Foreskin fibroblast (primary cell): ENCODE measurements at places on chromosomes 13 and 19.
A peak's percentile ranks its signal among the peaks of the same experiment; 100 is the strongest.

DNA sequence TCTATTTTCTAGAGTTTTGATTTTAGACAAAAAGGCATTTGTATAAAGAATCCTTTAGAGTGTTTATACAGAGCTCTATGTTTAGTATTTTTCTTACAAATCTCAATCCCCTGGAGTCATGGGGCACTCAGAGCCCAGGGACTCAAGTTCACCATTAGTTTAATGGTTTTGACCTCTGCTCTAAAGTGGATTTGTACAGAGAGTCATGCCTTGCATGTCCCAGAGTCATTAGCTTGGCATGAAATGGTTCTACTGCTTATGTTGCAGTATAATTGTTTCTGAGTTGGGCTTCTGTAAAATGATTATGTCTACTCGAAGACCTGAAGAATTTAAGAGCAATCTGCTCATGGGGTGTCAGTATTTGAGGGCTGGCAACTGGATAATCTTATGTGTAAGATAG, 406.2 kb downstream of the DLEU7 start:
- DNase-seq, result peak; percentile 80

DNA sequence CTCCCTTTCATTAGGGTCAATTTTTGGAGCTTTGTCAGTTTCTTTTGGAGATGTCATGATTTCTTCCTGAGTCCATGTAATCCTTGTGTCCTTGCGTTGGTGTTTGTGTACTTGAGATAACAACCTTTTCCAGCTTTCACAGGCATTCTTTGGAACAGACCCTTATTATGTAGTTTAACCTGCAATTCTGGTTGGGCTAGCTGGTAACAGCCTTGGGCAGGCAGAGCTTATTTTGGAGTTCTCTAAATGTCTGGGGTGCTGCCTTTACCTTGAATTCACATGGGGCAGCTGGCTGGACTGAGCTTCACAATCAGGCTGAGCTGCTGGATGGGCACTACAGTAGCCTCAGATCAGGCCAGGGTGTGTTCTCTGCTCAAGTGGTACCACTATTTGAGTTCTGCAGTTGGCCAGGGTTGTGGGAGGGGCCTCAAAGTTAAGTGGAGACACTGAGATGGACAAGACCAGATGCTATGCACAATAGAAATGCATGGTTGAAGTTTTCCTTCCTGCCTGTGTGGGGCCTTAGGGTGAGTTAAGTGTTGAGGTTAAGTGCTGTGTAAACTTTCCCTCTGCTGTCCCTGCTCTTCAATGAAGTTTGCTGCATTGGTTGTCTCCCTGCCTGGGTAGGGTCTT, 277.3 kb downstream of the ATP8A2 start:
- DNase-seq, result no peak

DNA sequence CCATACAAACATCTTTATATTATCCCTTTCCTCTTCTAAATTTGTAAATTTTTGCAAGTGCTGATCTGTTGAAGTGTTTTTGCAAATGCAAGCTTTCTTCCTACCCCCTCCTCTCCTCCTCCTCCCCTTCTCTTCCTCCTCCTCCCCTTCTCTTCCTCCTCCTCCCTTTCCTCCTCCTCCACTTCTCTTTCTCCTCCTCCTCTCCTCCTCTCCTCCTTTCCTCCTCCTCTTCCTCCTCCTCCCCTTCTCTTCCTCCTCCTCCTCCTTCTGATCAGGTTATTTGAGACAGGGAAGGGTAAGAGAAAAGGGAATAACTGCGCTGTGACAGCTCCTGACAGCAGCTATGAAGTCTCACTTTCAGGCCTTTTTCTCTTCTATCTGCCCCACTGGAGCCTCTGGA, 8.9 kb downstream of the TNFSF13B start:
- no peak for DNase-seq

- no peak for DNase-seq
Observed at GRCh38 chr13:99528547-99528946, 27.3 kb downstream of the TM9SF2 start.
